ENCODE measurements at places on chromosomes 5 and 9.

DNA sequence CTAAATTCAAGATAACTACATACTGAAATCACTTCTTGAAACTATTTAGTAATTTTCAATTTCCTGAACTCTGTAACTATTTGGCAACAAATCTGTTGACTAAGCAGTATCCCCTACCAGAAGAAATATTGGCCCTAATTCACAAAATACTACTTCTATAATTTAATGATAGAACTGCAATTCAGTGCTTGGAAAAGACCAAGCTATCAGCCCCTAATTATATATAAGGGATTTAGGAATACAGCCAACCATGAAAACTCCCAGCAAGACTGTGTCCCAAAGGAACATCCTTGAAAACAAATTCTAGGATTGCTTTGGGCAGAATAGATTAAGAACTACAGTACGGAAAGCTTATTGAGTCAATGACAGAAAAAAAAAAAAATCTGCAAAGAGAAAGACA lies 169.2 kb downstream of the RAB3C start:
- DNase-seq = no peak

- DNase-seq = no peak
Measured at GRCh38 chr5:31366941-31367340, 165.0 kb downstream of the DROSHA start.

GRCh38 chr5:172646716-172647285 lies 5.7 kb downstream of the NEURL1B start:
- DNase-seq = no peak

- DNase-seq = no peak
Measured at GRCh38 chr9:129560881-129561306, 60.0 kb downstream of the C9orf50 start.

DNA sequence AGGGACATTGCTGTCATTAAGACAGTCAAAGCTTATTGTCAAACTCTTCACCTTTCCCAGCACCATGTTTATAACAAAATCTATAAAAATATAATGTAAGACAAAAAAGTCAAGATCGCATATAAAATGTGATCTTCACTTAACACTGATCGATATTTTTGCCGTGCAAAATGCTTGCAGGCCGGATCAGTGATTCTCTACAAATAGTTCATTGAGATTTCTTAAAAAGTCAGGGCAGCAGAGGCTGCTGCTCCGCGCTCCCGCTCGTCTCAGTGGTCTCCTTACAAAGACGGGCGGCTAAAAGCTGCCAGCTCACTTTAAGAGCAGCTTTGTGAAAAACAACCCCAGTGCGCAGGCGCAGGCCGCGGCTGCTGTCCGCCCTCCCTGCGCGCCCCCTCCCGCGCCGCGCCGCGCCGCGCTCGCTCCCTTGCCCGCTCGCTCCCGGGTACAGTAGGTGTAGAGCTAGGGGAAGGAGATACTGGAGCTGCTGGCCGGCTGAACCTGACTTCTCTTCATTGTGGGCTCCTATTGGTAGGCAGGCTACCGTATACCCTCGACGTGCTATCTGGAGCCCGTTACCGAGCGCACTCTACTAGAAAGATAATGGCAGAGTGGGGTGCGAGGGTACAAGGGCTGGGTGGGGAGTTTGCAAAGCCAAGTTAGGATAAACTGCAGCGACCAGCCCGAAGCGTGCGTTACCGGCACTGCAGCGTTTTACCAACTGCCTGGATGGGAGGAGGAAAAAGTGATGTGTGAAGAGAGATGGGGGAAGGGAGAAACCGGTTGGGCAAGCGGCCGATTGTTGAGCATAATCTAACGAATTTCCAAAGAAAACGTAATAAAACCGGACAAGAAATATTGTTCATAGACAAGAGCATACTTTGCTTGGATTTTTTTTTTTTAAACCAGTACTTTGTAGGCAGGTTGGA lies at the start of gene ARRDC3:
TSS of gene ARRDC3 (minus strand) at position 291 of the 929 bp plus-strand sequence. CDS start at position 66, 225 bp downstream.
- DNase-seq = peak; percentile 93

DNA sequence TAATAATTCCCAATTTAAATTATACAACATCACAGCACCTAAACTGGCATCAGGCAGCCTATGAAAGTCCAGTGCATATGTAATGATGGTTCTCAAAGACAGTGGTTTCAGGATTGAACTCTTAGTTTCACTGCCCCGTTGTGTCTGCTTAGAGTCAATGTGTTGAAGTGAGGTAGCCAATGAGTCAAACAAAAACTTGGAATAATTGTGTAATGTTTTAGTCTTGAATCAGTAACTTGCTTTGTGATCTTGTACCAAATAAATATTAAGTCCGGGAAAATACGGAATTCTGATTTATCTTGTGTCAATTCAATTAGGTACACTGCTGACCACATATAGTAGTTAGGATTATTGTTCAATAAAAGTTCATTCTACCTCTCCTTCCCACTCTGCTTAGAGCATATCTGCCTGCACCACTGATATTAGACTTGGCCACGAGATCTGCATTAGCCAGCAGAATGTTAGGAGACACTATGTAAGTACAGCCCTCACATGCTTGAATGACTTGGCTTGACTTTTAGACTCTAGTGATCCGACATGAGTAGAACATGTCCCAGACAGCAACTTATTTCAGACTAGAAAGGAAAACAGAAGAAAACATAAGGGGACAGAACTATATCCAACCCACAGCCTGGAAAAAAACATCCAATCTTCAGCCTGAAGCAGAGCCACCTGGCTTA lies 441.5 kb upstream of the PTGER4 start:
- no peak for DNase-seq

GRCh38 chr9:72038408-72038807 lies 22.0 kb downstream of the C9orf57 start:
- no peak for DNase-seq

DNA sequence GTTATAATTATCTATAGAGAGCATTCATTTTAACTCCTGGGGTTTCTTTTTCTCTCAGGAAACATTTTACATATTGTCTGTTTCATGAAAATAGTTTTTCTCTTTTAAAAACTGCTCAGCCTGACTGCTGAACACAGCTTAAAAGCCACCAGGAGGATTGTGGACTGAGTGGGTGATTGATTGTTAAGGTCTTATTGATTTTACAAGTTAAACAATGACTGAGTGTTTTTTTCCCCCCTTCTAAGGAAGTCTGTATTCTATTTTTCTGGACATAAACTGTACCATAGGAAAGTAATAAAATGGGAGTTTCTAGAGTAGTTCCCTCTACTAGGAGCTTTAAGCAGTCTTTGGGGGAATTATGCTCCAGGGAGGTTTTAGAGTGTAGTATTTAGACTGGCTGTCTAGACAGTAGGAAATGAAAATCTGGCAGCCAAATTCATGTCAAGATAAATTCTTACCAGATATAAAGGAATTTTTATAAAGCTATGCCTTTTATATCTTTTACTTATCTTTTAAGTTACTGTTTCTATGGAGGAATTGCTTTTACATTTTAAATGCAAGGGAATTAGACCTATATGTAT lies 463.9 kb downstream of the PRR16 start:
- no peak for DNase-seq

GRCh38 chr5:179878222-179879002 lies 19.8 kb upstream of the MRNIP start:
- no peak for DNase-seq

GRCh38 chr9:21001581-21001980 lies 29.9 kb downstream of the HACD4 start:
- no peak for DNase-seq

DNA sequence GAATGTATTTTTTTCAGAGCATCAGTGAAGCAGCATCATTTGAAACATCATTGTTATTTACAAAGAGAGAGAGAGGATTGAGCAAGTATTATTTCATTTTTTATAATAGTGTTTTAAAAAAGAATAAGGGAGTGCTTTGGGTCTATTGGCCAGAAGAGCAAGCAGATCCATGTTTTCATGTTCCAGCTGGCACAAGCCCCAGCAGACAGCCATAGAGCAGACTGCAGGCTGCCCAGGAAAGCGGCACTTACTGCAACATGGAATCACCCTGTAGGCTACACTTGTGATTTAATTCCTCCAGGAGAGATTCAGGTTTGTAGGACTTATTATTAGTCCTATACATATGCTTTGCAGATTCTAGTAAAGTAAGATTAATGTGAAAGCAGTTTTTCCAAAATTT lies 407.0 kb upstream of the GRAMD2B start:
- DNase-seq = no peak

DNA sequence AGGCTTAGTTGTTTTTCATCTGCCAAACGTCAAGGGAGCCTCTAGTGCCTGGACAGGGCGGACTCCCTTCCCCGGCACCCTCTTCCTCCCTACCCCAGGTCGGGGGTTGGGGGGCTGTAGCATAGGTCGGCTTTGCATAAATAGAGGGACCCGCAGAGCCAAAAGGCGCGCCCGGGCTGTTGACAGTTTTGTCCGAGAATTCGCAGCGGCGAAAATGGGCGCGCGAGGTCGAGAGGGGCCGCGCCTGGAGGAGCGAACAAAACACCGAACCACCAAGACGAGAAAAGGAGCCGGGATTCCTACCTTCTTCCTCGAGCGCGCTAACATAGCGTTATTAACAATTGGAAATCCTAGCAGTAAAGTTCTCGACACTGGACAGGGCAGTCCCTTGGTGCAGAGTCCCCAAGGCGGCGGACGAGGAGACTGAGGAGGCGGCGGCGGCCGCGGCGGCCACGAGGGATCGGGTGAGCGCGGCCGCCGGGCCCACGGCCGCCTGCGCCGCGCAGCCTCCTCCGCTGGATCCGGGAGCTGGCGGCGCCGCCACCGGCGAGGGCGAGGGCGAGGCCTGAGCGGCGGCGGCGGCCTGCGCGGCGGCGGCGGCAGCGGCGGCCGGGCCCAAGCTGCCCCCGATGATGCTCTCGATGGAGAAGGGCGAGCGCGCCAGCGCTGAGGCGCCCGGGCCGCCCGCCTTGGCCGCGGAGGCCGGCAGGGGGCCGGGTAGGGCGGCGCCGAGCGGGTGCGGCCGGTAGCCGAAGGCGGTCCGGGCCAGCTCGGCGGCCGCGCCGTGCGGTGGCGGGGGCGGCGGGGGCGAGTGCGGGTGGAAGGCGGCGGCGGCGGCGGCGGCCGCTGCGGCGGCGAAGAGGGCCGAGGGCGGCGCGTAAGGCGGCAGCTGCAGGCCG lies 1.7 kb downstream of the FOXD1 start:
- DNase-seq = no peak

DNA sequence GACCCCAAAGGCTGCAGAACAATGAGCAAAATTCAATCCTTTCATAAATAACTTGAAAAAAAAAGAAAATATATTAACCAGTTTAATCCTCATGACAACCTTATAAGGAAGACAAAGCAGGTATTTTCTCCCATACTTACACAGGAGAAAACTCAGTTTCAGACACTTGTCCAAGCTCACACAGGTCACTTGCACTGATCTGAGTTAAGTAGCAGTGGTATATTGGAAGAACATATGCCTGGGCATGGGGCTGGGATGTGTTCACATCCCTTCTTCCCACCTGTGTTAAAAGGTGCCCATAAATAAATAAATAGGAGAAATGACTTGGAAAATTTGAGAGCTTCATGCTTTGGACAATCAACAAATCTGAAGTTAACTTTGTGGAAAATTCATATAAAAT lies 63.5 kb upstream of the SELENOP start:
- no peak for DNase-seq

- DNase-seq = no peak
Measured at GRCh38 chr9:109939698-109940342, 159.8 kb downstream of the PALM2AKAP2 start.

DNA sequence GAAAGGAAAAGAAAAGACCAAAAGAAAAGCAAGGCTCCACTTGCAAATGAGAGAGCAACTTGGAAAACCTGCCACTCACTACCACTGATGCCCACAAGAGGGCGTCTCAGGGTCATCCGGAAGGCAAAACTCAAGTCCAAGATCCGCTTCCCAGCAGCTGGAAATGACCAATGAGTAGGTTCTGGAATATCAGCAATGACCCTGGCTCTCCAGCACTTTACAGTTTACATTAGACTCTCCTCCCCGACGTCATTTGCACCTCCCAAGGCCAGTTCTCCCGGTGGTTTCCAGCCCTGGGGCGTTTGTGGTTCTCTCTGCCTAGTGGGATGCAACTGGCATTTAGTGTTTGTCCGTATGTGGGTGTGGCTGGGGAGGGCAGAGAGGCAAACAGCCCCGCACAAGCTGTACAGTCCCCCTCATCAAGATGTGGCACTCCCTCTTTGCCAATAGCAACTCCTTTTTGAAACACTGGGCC lies 193.8 kb upstream of the ZNF618 start:
- peak; percentile 14 for DNase-seq

DNA sequence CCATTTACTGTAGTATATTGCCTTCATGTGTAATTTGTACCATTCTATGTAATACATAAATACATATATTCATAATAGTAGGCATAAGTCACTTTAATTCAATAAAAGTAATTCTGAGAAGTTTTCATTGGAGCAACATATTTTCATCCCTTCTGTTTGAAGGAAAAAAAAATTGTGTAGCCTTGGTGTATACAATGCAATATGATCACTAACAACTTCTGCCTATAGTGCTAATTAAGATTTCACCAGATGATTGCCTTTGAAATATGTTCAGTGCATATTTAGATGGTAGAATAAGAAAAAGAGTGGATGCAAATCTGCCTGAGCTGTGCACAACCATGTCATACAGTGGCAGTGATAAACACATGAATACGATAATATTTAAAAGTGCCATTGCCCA lies 996.8 kb downstream of the EFNA5 start:
- no peak for DNase-seq

- DNase-seq = no peak
Measured at GRCh38 chr5:67880876-67881275, 334.7 kb upstream of the PIK3R1 start.

GRCh38 chr5:24353016-24353415 lies 291.8 kb downstream of the CDH10 start:
- DNase-seq = no peak

- no peak for DNase-seq
Measured at GRCh38 chr5:149948993-149949392, 4.4 kb upstream of the PDE6A start.

DNA sequence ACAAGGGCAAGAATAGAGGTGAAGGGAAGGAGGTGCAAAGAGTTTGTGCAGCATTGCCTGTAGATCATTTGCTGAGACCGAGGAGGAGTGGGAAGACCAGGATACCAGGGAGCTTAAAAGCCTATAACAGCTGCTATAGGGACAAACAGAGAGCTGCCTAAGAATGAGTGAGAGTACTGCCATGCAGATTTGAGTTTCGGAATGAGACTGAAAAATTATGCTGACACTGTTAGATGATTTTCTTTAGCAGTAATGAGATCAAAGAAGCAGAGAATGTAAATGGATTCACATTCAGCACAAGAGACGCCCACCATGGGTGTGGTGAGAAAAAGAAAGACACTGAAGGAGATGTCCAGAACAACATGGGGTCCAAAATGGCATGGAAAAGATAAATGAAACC lies 69.7 kb downstream of the EPB41L4A start:
- DNase-seq = no peak

- DNase-seq = no peak
Measured at GRCh38 chr9:215631-216155, 1.0 kb downstream of the DOCK8 start.

DNA sequence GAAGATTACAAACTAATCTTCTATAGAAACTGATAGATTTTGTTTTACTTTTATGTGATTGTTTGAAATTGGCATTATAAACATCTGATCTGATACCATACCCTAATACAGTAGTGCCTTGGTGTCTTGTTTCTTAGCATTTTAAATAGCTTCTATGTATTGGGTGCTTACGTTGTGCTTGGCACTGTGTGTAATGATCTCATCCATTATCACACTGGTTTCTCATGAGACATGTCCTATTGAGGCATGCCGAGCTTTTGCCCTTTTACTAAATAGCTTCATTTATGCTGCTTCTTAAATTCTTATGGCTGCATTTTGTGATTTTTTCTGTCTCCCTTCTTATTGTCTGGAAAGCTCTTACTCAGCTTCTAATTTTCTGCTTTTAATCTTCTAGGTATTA lies 48.2 kb upstream of the TLR4 start:
- DNase-seq = no peak
